ENCODE measurements at places on chromosomes 6 and 20.

DNA sequence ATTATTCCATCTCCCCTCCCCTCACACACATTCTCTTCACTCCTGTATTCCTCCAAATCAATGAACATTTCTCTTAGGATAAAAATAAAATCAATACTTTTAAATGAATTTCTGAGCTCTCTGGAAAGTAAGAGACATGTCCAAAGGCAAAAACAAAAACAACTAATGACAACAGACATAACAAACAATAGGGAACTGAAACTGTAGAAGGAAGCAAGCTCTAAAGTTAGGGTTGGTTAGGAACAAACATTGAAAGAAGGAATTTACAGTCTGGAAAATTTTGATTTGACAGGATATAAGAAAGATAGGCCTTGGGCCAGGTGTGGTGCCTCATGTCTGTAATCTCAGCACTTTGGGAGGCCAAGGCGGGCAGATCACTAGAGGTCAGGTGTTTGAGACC, 17.5 kb upstream of the MYCT1 start:
- DNase-seq = no peak

DNA sequence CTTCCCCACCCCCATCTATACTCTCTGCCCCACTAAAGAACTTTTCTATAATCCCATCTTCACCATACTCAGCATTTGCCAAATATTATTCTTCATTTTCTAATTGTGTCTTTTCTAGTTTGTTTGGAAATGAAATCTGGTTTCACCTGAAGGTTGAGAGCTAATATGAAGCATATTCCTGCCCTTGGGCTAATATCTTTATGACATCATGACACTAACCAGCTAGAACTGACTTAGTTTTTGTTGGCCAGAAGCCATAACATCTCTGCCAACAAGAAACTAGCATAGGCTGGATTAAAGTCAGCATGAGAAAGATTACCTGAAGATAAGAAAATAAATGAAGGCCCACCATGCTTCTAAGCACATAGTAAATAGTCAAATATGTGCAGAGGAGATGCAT, 16.7 kb downstream of the UNC5CL start:
- DNase-seq = no peak

DNA sequence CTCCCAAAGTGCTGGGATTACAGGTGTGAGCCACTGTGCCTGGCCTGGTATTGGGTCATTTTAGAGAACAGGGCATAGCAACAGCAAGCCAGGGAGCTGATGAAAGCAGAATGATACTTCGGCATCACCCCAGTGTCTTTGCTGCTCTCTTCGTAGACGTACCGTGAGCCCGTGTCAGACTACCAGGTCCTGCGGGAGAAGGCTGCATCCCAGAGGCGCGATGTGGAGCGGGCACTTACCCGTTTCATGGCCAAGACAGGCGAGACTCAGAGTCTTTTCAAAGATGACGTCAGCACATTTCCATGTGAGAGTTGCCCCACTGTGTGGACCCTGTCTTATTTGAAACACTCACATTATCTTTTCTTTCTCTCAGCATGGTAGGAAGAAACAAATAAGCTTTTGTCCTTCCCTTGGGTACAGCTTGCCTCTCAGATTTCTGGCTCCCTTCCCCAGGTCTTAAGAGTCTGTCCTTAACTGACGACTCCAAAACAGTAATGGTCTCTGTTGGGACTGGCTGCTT, 15.9 kb downstream of the TAF8 start:
- DNase-seq = no peak

- DNase-seq = no peak
Measured at GRCh38 chr20:40050596-40050995, 638.4 kb downstream of the MAFB start.

DNA sequence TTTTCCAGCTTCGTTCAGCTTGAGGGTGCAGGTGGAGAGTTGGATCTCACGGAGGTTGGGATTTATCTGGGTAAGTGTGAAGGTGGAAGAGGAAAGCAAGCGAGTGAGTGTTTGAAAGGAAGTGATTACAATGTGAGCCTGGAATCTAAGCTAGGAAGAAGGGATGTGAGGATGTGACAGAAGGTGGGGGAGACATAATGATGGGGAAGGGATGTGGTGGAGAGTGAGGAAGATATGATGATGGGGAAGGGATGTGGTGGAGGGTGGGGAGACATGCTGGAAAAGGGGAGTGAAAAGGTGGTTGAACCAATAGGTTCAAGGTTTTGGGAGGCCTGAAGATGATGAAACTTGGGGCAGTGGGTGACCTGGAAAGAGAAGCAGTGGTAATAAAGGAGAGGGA, 23.2 kb downstream of the KIAA1755 start:
- DNase-seq = no peak

GRCh38 chr6:169993861-169994481, 242.5 kb downstream of the ERMARD start:
- DNase-seq = no peak

GRCh38 chr6:114334237-114334636, 8.6 kb downstream of the HS3ST5 start:
- DNase-seq = no peak

DNA sequence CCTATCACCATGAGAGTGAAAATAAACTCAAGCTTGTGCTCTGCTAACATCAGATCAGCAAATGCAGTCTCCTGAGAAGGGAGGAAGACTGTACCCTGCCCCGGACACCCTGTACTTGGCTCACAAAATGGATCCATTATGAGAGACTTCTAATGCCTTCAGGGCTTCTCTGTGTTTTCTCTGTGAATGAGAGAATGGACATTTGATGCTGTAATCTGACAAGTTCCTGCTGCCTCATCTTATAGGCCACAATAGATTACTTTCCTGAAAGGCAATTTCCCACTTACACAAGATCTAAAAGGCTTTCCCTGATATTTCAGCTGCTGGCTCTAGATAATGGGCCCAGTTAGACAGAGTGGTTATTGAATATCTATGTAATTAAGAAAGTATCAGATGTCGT, 117.2 kb downstream of the OTOR start:
- DNase-seq = no peak

DNA sequence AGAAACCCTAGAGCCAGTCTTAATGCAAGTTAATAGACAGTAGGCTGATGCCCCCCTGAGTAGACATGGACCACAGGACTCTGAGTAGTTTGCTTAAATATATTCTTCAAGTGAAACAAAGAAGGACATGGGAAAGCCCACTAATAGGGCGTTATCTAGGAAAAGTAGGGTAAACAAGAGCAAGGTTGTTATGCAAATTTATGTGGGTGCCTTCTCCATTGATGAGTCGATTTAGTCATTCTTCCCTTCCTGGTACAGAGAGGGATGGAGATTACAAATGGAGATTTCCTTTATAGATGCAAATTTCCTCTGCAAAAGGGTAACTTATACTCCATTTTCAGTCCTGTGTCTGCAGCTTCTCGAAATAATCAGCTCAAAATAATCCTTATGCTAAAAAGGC, 262.0 kb downstream of the CD83 start:
- DNase-seq = no peak

- no peak for DNase-seq
Measured at GRCh38 chr6:3739311-3739897, 12.1 kb downstream of the PXDC1 start.

DNA sequence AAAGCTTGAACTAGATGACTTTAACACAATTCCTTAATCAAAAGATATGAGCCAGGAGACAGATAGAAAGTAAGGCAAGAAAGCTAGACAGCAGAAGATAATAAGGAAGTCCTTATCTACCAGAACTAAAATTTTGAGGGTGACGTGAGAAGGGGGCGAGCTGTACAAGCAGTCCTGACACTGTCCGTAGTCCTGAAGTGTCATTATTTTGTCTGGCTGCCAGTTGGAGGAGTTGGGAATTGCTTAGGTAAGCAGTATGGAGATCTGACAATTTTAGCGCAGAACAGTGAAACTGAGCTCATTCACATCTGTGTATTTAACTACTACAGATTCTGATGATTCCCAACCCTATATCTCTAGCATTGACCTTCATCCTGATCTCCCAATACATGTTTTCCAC, 25.8 kb upstream of the CEP85L start:
- DNase-seq = no peak

GRCh38 chr6:111943726-111944125, 70.5 kb upstream of the FYN start:
- DNase-seq = no peak

DNA sequence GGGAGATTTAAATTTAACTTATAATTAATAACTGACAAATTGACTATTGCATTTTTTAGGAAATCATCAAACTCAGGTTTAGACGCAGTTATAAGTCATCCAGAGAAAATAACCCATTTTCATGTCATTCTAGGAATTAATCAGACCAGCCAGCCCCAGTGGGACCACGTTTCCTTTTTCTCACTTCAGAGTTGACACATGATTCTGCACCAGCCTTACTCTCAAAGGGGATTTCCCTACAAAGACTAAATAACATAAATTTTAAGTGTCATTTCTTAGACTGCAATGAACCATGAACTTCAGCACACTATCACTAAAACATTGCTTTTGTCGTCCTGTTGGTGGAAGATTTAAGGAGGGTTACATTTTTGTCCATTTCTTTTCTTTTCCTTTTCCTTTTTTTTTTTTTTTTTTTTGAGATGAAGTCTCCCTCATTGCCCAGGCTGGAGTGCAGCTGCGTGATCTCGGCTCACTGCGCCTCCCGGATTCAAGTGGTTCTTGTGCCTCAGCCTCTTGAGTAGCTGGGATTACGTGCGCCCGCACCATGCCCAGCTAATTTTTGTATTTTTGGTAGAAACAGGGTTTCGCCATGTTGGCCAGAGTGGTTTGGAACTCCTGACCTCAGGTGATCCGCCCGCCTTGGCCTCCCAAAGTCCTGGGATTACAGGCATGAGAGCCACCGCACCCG, 3.6 kb downstream of the IPCEF1 start:
- no peak for DNase-seq

GRCh38 chr6:36326356-36326995, 10.2 kb downstream of the BNIP5 start:
- peak; percentile 40 for DNase-seq

GRCh38 chr20:13046409-13046808, 37.6 kb downstream of the SPTLC3 start:
- DNase-seq = no peak

GRCh38 chr20:5484926-5485325, 168.2 kb upstream of the PROKR2 start:
- no peak for DNase-seq

GRCh38 chr6:16124198-16125180, 4.4 kb upstream of the MYLIP start:
- no peak for DNase-seq

GRCh38 chr20:59823030-59823423, 110.4 kb downstream of the SYCP2 start:
- no peak for DNase-seq

- no peak for DNase-seq
Measured at GRCh38 chr6:10343320-10343719, 71.6 kb downstream of the TFAP2A start.

DNA sequence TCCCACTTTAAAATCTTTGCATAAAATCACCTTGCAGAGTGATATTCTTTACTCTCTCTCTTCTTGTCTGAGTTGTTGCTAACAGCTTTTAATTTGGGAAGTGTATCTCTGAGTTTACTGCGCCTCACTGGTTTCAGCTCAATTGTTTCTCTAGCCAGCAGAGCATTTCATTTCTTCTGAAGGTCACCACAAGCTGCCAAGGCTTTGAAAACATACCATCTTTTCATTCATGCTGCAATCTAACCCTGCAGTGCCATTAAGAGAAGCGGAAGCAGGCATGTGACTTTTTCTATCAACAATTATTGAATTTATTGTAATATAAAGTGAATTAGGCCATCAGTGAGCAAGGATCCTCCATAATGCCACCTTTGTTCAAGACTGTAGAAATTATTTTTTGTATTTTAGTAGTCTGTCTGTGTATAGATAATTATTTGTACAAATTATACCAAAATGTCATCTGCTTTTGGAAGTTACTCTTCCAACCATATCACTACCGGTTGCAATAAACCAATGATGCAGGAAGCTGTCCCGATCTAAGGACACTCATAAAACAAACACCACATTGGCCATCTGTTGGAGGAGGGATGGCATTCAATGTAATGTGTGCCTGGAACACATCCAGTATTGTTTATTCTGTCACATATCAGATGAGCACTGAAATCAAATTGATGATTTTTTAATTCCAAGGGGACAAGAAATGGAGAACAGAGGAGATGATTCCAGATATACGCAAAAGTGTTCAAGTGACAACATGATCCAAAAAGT, 26.8 kb downstream of the HS3ST5 start:
- DNase-seq = no peak

DNA sequence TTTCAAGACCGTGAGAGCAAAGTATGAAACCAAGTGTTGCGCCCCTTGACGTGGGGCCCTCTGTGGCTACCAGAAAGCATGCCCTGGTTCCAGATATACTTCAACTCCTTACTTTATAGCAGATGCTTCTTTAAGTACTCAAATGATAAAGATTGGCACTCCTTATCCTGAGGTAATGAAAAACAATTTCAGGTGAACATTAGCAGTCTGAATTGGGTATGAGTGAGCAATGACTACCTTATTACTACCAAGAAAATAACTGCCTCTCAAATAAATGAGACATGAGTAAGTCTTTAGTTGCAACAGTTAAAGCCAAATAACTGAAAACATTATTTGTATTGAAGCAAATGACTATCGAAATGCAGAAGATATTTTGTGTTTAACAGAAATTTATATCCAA, 408.7 kb downstream of the MMUT start:
- no peak for DNase-seq

DNA sequence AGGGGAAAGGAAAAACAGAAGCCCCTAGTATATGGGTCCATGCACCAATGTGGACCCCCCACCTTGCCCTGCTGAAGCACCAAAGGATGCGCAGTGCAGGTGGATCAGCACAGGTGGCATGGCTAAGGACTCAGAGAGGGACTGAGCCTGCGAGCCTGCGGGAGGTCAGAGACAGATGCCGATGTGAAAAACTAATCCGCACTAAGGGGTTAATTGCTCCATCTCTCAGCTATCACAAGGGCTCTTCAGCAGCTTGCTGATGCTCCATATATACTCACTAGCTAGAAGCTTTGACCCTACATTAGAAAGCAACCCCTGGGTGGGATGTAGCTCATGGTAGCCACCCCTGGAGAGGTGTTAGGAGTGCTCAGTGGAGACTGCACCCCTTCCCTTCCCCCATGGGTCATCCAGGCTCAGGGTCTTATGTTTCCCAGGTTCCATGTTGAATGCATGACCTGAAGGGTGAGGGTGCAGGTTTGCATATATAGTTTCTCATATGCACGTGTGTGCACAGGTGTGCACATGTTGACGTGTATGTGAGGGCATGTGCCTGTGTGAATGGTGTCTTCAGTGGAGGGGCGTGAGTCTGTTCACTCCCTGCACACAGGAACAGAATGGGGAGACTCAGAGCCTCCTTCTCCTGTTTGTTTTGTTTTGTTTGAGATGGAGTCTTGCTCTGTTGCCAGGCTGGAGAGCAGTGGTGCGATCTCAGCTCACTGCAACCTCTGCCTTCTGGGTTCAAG, 13.4 kb upstream of the IP6K3 start:
- no peak for DNase-seq

- DNase-seq = no peak
Measured at GRCh38 chr6:84685983-84686584, 78.3 kb downstream of the TBX18 start.

DNA sequence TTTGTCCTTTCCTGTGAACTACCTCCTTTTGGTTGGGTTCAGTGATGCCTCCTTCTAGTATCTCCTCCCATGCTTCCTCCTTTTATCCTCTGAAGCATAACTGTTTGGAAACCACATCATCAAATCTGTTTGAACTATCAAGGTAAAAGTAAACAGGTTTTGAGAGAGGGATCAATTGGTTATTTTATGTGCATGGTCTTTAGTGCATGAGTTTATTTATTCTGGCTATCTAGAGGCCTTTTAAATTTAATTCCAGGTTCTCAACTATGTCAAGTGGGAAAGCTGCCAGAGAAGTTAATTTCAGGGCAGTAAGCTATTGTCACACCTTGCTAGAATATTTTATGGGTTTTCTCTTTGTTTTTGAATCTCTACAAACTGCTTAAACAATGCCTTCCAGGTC, 54.1 kb downstream of the WASF1 start:
- DNase-seq = no peak
